Right atrium auricular region (tissue), 2 donors: ENCODE measurements at places on chromosomes 7 and 10. TPM values are rescaled to one million over a fixed set of nuclear protein-coding genes. Genes with fewer than 3 reads are reported as not detected.

- no peak for DNase-seq
These were observed 38.6 kb downstream of the ZCCHC24 start for GRCh38 chr10:79406683-79407422.

RPS24 gene
- 1,060 TPM for total RNA-seq

RNLS gene
- 14.9 TPM for total RNA-seq

CTAGE6 gene
- not detected for total RNA-seq

UCMA gene
- total RNA-seq: not detected

DNA sequence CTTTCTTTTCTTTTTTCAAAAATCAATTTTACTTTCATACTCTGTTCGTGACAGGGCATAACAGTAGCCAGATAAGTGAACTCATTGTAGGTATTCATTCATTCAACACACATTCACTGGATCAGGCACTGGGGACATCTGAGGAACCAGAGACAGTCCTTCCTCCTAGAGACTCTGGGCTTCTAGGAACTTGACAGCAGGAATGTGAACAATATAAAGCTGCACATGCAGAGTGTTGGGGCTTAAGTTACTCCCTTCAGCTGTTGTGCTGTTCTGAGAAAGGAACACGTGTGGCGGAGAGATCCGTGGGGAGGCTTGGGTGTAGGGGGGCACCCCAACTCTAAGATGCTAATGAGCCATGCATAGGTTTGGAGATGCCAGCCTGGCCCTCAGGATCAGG is 120.4 kb downstream of the PKD1L1 start:
- DNase-seq: peak; percentile 11

GLI3 gene
- total RNA-seq: 2.0 TPM

- no peak for DNase-seq
These were observed 172.3 kb downstream of the NRP1 start for GRCh38 chr10:33162248-33162575.

- no peak for DNase-seq
These were observed 20.9 kb upstream of the SMC3 start for GRCh38 chr10:110546499-110547110.

DNA sequence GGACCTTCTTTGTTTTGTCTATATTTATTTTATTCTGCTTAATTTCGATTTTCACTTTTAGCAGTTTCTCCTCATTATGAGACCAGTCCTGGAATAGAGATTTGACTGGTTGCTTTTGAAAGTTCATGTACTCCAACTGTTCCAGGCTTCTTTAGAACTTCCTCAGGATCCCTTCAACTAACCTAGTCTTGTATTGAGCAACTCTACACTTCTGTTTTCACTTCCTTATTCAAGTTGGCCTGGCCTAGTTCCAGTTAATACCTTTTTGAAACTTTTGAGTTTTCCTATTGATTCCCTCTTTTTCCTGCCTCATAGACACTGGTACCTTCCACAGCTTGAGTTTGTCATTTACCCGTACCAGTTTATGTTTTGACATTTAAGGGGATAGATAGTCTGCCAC is 421.7 kb downstream of the ATRNL1 start:
- DNase-seq: no peak

- no peak for DNase-seq
These were observed 264.1 kb downstream of the PHF14 start for GRCh38 chr7:11237742-11238141.

- no peak for DNase-seq
These were observed 62.8 kb upstream of the GJD4 start for GRCh38 chr10:35542303-35542702.

- no peak for DNase-seq
These were observed 108.6 kb upstream of the KCNMA1 start for GRCh38 chr10:77746047-77746707.

UNCX gene
- total RNA-seq: not detected

NUPR2 gene
- not detected for total RNA-seq

DNA sequence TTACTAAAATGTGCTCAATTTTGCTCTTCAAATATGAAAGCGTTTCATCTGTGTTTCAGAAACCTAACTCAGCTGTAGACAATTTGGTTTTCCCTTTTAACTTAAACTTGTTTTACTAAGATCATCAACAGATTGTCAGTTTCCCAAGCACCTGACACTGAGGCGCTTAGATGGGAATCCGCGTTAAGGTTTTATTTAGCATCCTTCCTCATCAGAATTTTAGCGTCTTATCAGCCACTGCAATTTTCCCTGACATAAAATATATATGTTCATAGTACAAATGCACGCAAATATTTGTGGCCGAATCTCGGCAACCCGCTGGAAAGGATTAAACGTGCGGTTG is 1.2 kb downstream of the SGCE start:
- DNase-seq: no peak

DNA sequence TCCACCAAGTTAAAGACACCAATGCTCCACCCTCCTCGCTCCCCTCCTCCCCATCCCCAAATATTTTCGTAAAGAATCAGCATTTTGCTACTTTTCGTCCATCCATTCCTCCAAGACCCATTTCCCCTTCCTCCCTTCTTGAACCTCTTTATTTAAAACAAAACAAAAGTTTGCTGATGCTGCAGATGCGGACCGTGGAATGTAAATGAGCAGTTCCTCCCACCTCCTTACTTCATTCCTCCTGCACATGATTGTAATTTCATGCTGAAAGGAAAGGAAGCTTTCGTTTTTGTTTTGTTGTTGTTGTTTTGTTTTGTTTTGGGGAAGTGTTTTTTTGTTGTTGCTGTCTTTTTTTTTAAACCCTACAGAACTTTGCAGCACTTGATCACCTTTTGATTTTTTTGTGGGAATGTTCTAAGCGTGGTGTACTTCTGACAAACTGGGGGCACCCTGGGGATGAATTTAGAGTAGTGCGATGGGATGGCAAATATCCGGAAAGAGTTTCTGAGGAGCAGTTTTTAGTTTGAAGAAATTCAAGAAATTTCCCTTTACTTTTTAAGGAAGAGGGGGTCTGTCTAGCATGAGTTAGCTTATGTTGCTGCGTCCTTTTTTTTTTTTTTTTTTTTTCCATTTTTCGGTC is 177.3 kb downstream of the TCF7L2 start:
- no peak for DNase-seq

PLXDC2 gene
- 43.6 TPM for total RNA-seq
